Left colon (tissue), 2 donors: ENCODE measurements at places on chromosomes 5 and 9. TPM values are rescaled to one million over a fixed set of nuclear protein-coding genes. Genes with fewer than 3 reads are reported as not detected.

SURF2 gene
- total RNA-seq = 10.9 TPM

LEAP2 gene
- total RNA-seq = 2.9 TPM

IL13 gene
- total RNA-seq = not detected

CLIC3 gene
- total RNA-seq = 3.8 TPM

DNA sequence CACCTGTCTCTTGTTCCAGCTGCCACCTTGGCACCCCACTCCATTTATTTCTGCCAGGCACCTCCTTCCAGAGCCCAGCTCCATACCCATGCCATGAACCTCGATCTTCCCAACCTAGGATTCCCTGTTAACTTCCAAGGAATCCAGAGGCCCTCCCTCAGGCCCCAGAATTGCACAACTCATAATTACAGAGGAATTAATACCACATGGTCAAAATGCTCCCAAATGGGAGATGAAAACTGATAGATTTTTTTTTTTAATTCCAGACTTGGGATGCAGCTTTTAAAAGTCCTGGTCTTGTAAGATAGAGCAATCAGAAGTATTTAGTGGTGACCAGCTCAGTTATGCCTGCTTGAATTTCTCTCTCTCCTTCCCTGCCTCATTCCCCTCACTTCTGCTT is 96.2 kb upstream of the CCDC112 start:
- no peak for DNase-seq

- DNase-seq = no peak
These were observed 3.3 kb downstream of the ADRB2 start for GRCh38 chr5:148829734-148830133.
